ENCODE measurements at places on chromosomes 12 and 14. TPM values are rescaled to one million over a fixed set of nuclear protein-coding genes. Genes with fewer than 3 reads are reported as not detected.
A peak's percentile ranks its signal among the peaks of the same experiment; 100 is the strongest.

GRCh38 chr12:105823810-105824209 is 314.9 kb downstream of the NUAK1 start:
- DNase-seq = no peak

DNA sequence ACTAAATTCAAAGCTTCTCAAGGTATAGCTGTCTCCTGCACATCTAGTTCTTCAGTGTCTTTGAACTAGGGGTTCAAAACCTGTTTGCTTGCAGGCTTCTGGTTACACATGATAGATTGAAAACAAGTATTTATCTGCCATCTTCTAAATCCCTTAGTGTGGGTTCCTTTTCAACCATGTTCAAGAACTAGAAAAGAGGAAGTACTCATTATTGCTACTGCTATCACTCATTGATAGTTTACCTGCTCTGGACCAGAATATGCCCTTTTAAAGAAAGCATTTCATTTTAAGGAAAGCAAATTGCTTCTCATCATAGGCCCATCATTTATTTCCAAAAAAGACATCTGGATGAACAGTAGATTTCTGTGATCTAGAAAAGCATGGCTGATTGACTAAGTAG is 37.1 kb upstream of the VSX2 start:
- DNase-seq = no peak

DNA sequence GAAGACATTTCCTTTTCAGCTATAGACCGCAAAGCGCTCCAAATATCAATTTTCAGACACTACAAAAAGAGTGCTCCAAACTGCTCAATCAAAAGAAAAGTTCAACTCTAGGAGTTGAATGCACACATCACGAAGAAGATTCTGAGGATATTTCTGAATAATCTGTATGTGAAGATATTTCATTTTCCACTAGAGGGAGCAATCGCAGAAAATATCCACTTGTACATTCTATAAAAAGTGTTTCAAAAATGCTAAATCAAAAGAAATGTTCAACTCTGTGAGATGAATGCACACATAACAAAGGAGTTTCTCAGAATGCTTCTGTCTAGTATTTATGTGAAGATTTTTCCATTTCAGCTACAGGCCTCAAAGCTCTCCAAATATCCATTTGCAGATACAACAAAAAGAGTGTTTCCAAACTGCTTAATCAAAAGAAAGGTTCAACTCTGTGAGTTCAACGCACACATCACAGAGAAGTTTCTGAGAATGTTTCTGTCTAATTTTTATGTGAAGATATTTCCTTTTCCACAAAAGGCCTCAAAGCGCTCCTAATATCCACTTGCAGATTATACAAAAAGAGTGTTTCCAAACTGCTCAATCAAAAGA is 643.8 kb upstream of the ALG10B start:
- DNase-seq = no peak

- DNase-seq = no peak
Measured at GRCh38 chr14:30528119-30528518, 30.8 kb upstream of the G2E3 start.

DNA sequence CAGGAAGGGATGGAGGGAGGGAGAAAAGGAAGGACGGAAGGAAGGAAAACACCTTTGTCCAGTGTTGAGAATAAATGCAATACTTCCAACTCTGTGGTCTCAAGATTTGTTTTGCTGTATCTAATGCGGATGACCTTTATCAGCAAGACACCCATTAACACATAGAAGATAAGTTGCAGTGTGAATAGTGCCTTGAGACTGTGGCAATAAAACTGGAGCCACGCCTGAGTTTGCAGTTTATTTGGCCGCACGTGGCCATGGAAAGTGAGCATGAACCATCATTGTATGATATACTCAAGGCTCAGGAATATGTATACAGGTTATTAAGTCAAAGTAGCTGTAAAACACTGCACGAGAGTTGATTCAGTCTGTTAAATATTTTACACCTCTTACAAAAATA is 113.6 kb upstream of the EEA1 start:
- no peak for DNase-seq

- DNase-seq = no peak
Measured at GRCh38 chr12:84036912-84037311, 875.7 kb downstream of the SLC6A15 start.

DNA sequence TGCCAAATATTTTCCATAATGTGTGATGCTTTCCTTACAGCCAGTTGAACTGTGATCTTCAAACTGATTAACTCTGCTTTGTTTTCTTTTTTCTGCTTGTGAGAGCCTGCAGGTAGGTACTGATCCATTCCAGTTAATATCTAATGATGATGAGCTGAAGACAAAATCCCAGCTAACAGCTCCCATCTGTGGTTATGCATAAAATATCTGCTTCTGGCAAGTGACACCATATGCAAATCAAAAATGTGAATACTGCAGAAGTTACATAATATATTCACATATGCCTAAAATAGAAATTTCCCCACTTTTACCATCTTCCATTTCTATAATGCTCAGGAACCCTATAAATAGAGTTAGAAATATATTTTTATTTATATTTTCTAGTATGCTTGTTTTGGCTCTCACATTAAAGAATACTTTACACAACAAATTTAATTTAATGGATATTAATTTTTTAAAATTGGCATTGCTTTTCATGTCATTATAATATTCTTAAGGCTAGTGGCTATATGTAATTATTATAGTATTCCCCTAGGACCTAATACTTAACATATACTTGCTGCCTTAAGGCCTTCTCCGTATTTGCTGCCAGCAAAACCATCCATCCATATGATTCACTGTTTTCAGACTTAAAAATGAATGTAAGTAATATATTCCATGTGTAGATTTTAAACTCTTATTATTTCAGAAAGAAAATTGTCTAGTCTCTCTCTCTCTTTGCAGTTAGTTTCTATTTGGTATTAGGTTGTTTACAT is 83.8 kb downstream of the CCER1 start:
- DNase-seq = no peak

DNA sequence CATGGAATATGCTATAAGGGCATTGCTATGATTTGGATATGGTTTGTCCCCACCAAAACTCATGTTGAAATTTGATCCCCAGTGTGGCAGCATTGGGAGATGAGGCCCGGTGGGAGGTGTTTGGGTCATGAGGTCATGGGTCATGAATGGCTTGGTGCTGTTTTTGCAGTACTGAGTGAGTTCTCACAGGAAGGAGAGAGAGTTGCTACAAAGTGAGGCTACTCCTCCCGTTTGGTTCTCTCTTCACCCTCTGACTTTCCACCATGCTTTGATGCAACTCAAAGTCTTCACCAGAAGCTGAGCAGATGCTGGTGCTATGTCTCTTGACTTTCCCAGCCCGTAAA is 388.1 kb upstream of the TMPO start:
- DNase-seq = no peak

DNA sequence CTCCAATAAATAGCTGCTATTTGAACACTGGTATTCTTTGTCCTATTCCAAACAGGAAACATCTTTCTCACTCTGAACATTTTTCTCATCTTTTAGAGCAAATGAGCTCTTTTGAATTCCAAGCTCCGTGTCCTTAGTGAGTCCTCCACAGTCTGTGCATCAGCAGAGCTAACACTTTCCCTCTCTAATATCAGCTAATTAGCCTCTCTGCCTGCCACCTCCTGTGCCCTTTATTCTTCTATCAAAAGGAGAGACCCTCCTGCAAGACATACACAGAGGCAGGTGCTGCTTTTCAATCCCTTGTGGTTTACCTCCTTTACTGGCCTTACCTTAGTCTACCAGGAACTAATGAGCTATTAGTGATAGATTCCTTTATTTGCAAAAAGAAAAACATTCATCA is 178.5 kb downstream of the SLC35F4 start:
- no peak for DNase-seq

- no peak for DNase-seq
Measured at GRCh38 chr14:98208211-98208611, 1063.8 kb downstream of the BCL11B start.

DNA sequence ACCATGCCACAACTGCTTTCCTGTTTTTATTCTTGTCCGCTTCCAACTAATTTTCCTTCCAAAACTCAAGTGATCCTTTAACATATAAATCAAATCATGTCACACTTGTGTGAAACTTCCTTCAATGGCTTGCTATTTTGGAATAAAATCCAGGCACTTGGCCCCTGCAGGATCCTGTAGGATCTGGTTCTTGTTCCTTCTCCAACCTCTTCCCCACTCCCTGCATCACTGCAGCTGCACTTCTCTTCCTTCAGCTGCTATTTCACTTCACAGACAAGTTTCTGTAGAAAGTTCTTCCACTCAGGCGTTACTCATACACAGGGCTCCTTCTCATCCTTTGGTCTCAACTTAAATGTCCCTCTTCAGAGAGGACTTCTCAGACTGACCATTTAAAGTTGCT is 239.7 kb upstream of the BTG1 start:
- no peak for DNase-seq

GRCh38 chr12:62407587-62407986 is 59.0 kb upstream of the MON2 start:
- DNase-seq = no peak

- no peak for DNase-seq
Measured at GRCh38 chr14:90132821-90133570, 71.2 kb downstream of the KCNK13 start.

DNA sequence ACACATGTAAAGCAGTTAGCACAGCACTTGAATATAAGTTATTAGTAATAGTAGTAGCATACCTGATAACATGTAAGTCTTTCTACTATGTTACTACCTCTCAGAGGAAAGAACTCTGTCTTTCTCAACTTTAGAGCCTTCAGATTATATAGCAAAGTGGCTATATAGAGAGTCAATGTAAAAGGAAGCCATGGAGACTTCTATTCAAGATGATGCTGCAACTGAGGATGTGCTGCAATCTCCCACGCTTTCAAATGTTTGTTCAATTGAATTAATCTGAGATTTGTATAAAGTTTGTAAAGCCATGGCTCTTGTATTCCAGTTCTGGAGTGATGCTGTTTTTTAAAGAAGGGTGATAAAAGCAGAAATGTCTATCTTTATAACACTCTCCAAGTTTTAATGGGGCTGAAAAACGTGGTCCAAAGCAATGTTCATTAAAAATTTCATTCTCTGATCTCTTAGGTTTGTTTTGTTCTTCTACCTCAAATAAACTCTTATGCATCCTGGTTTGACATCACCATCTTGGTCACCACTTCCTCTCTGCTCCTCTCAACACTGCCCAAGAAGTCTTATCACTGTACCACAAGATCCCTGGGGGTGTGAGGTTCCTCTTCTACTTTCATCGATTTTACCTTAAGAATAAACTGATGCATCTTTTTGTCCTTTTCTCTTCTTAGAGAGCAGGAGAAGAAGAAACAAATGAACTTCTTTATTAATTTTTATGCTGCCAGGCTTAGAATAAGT is 40.6 kb downstream of the C12orf42 start:
- no peak for DNase-seq

GRCh38 chr12:29430716-29431044 is 49.7 kb upstream of the ERGIC2 start:
- no peak for DNase-seq

- peak; percentile 19 for DNase-seq
Measured at GRCh38 chr12:98698603-98699463, 53.7 kb downstream of the APAF1 start.

DNA sequence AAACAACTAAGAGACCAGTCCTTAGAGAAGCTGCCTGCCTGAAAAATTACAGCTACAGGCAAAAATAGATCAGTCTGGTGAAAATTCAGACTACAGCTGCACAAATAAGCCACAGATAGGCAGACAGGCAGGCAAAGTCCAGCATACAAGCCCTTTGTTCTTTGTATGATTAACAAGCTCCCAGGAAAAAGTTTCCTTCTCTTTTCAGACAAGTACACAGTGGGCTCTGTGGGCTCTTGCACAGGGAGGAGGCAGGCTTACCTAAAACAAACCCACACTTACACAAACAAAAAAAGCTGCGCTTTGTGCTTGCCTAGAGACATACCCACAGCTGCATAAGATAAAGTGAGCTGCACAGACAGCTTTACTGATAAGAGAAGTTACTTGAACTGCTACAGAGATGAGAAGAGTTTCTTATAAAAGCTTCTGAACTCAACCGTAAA is 7.7 kb downstream of the OR6C68 start:
- peak; percentile 3 for DNase-seq

DNA sequence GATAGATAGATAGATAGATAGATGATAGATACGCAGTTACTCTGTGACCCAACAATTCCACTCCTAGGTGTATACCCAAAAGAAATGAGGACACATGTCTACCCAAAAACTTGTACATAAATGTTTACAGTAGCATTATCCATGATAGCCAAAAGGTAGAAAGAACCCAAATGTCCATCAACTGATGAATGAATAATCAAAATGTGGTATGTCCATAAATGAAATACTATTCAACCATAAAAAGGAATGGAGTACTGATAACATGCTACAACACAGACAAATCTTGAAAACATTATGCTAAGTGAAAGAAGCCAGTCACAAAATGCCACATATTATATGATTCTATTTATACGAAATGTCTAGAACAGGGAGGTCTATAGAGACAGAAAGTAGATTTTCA is 36.1 kb upstream of the LRP6 start:
- no peak for DNase-seq

DNA sequence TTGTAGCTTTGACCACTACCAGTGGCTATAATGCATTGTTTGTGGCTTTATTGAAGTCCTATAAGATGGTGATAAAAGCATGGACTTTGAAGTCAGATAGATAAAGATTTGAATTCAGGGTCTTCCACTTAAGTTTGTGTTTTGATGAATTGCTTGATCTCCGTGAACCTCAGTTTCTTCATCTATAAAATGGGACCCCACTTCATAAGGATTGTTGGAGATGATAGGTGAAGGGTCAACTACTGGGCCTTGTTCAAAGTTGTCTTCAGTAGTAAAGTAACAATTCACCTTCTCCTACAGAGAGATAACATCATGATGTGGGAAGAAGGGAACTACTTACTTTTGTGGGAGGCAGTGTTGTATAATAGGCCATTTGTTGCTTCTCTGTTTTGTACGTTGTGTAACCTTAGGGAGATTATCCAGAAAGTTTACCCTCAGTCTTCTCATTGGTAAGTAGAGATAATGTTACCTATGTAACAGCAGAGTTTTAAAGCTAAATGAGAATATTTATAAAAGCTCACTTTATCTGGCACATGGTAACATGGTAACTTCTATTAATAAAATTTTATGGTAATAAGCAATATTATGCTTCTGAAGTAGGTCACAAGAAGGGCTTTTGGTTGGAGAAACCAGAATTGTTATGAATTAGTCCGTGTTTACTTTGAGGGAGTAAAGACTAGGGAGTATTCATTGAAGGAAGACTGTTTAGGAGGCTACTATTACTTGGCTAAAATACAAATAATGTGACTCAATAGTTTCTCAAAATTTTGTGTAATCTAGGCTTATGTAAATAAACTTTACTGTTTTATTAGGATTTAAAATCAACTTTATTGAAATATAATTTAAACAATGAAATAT is 15.1 kb downstream of the ADIPOR2 start:
- no peak for DNase-seq

RD3L gene
- not detected for polyA plus RNA-seq

KCNC2 gene
- polyA plus RNA-seq = 0.55 TPM

DTX1 gene
- 12.4 TPM for polyA plus RNA-seq

SIVA1 gene
- 52.3 TPM for polyA plus RNA-seq

MGST1 gene
- polyA plus RNA-seq = 29.8 TPM

CLEC2A gene
- polyA plus RNA-seq = not detected

ERBB3 gene
- polyA plus RNA-seq = 111 TPM

C3AR1 gene
- 3.6 TPM for polyA plus RNA-seq

MAPK1IP1L gene
- polyA plus RNA-seq = 106 TPM

NXPH4 gene
- polyA plus RNA-seq = 4.2 TPM

KLRD1 gene
- polyA plus RNA-seq = 0.37 TPM

BATF gene
- not detected for polyA plus RNA-seq

OR6C2 gene
- not detected for polyA plus RNA-seq

LRFN5 gene
- 13.4 TPM for polyA plus RNA-seq

NEDD8 gene
- 231 TPM for polyA plus RNA-seq

ZFHX2 gene
- 9.6 TPM for polyA plus RNA-seq

GSC gene
- not detected for polyA plus RNA-seq
